ENCODE measurements at places on chromosomes 6 and 20. TPM values are rescaled to one million over a fixed set of nuclear protein-coding genes. Genes with fewer than 3 reads are reported as not detected.

- H3K36me3 ChIP-seq, result peaks cover 19% of the 10 kb centered on the region
- H3K27me3 ChIP-seq, result no peaks in the 10 kb centered on the region
- no peak overlapping the region for H3K4me3 ChIP-seq
- H3K4me1 ChIP-seq, result peaks cover 15% of the 10 kb centered on the region
These were observed 97.9 kb downstream of the ADGRG6 start for GRCh38 chr6:142399739-142400138.

Gene KCNK16
- total RNA-seq, result 35.2 TPM

Gene LY6G5C
- total RNA-seq, result 6.5 TPM

Gene HLA-DRB5
- 0.60 TPM for total RNA-seq

GRCh38 chr6:155115893-155116570 is 120.9 kb downstream of the TIAM2 start:
- H3K27ac ChIP-seq, result no peak overlapping the region
- H3K27me3 ChIP-seq, result peaks cover 9% of the 10 kb centered on the region
- H3K4me3 ChIP-seq, result no peak overlapping the region
- peaks cover 2% of the 10 kb centered on the region for H3K36me3 ChIP-seq

GRCh38 chr20:33651562-33652048 is 10.5 kb upstream of the C20orf144 start:
- H3K4me1 ChIP-seq, result peaks cover 59% of the 10 kb centered on the region
- peaks cover 3% of the 10 kb centered on the region for H3K36me3 ChIP-seq
- DNase-seq, result no peak

Gene BMP7
- 35.4 TPM for total RNA-seq

GRCh38 chr6:163260911-163261310 is 153.6 kb upstream of the QKI start:
- no peak overlapping the region for H3K27ac ChIP-seq
- H3K4me3 ChIP-seq, result peak overlapping the region; percentile 53
- H3K27me3 ChIP-seq, result peaks cover 42% of the 10 kb centered on the region
- DNase-seq, result no peak

- no peak for DNase-seq
- no peaks in the 10 kb centered on the region for H3K27me3 ChIP-seq
- no peak overlapping the region for H3K27ac ChIP-seq
These were observed 9.2 kb upstream of the DEFB113 start for GRCh38 chr6:49978332-49979226.

DNA sequence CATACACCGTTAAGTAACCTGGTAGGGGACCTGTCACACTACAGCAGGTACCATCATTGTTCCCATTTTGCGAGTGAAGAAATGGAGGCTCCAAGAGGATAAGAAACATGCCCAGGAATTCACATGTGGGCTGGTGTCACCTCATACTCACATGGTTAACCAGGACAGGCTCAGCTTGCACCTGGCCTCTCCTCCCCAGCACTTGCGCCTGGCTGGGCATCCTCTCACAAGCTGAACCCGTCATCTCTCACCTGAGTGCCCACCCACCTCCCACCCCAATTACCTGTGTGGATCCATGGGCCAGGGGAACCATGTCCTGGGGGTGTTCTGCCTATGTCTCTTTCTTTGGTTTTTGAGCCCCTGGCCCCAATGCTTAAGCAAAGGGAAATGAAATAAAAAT is 1.5 kb downstream of the SFTA2 start:
- no peak for DNase-seq
- H3K36me3 ChIP-seq, result peaks cover 20% of the 10 kb centered on the region
- H3K27me3 ChIP-seq, result peaks cover 6% of the 10 kb centered on the region
- peak overlapping the region; percentile 77 for H3K27ac ChIP-seq
- peaks cover 20% of the 10 kb centered on the region for H3K4me1 ChIP-seq
- H3K4me3 ChIP-seq, result no peak overlapping the region

Gene MSH5
- total RNA-seq, result 51.3 TPM

Gene PLTP
- total RNA-seq, result 28.6 TPM

Gene GSTA4
- total RNA-seq, result 44.7 TPM

Gene SMPDL3A
- total RNA-seq, result 11.0 TPM

Data from progenitor cell of endocrine pancreas (in vitro differentiated cells).